NCI-H1436 treated with DMSO at 0.1 percent for 48 hours (cell line): ENCODE measurements at places on chromosomes 12 and 14.

GRCh38 chr12:99984271-99985128, at the start of gene ANKS1B:
TSS of gene ANKS1B (minus strand) at chr12:99984936. CDS start at chr12:99984237, 699 bp downstream.
- DNase-seq, result peak; percentile 51

DNA sequence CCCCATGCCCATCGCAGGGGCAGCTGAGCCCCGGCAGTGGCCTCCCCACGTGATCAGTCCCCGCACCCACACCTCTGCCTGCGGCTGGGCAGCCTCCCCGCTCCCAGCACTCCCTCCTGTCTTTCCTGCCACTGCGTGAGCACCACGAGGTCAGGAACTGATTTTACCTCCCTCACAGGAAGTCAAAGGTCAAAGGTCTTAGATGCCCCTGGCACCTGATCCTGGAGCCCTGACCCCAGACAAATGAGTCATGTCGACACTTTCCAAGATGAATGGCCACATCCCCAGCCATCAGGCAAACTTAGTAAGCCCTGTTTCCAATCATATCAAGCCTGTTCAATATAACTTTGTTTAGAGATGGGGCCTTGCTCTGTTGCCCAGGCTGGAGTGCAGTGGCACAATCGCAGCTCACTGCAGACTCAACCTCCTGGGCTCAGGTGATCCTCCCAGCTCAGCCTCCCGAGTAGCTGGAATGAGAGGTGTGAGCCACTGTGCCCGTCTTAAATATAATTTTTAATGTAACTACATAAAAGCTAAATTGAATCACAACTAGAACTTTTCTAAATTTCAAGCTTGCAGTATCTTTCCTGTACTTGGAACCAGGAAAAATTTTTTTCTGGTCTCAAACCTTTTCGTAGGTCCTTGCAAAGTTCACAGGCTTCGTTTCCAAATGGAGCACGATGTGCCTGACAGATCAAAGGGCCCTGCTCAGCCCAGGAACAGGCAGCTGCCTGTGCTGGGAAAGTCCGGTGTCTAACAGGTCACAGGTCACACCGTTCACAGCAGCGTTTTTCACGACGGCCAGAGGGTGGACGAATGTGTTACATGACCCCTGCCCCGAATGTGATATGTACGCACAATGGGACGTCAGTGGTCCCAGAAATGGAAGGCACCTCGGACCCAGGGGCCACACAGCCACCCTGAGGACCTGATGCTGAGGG, 1.9 kb downstream of the LRCOL1 start:
- DNase-seq, result no peak

- no peak for DNase-seq
Measured at GRCh38 chr14:22291406-22291805, 297.6 kb downstream of the DAD1 start.

DNA sequence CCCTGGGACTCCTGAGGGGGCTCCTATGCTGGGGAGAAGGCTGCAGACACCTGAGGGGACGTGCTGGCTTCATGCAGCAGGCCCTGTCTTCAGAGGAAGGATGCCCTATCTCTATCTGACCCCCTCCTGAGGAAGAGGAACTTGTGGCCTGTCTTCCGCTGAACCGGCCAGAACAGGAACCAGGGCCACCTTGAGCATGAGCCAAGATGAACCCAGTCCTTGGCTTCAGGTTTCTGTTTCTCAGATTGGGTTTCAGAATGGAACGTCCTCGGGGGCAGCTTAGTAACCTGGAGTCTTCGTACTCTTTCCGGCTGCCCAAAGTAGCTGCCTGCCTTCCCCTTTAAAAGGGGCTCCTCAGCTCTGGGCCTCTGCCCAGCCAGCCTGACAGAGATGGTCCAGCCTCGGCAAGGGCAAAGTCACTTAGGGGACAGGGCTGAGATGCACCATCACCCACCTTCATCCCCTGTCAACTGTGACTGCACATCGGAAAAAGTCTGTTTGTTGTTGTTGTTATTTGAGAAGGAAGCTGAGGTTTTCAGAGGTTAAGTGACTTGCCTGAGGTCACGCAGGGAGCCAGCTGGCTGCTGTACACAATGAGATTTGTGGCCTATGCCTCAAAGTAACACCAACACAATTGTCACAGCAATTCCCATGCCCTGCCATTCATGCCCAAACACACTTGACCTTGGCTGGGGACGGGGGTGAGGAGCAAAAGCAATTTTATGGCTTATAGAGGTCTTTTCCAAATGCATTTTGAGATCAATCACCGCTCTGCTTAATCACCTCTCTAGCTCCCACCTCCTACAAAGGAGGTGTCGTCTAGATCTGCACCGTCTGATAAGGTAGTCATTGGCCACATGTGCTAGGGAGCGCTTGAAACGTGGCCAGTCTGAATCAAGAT, 13.4 kb downstream of the ASB2 start:
- DNase-seq, result no peak

DNA sequence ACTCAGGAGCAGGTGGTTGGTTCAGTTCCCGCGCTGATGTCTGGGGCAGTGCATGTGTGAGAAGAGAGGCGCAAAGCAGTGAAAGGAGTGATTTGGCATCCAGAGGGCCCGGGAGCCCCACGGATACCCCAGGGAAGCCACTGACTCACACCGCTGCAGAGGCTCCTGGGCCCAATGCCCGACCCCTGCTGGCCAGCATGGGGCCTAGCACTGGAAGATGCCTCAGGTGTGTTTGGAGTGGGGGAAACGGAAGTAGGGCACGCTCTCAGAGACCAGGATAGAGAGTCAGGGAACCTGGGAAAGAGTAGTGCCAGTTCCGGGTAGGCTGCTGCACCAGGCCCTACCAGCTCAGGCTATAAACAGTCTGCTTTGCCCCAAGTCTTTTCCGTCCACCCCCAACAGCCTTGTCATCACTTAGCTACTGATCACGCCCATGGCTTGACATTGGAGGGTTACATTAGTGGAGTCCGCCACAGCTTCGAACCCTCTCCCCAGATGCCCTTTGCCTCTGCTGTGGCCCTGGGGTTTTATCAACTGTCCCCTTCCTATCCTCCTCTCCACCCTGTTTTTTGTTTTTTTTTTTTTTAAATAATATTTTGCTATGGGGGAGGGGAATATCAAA, 9.5 kb upstream of the CSAD start:
- no peak for DNase-seq

GRCh38 chr12:78146365-78146772, 315.7 kb downstream of the NAV3 start:
- DNase-seq, result no peak

DNA sequence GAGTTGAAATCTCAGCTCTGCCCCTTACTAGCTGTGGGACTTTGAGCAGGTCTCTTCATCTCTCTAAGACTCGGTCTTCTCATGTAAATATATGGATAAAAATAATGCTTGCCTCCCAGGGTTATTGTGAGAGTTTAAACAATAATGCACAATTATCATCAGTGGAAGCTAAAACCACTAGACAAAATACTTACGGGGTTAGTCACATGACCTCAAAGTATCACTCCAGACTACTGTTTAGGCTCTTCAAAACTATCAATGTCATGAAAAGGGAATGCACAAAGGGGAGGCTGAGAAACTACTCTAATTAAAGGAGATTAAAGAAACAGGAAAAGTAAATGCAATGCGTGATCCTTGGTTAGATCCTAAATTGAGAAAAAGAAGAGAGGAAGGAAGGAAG, 24.5 kb upstream of the TSPAN11 start:
- no peak for DNase-seq

DNA sequence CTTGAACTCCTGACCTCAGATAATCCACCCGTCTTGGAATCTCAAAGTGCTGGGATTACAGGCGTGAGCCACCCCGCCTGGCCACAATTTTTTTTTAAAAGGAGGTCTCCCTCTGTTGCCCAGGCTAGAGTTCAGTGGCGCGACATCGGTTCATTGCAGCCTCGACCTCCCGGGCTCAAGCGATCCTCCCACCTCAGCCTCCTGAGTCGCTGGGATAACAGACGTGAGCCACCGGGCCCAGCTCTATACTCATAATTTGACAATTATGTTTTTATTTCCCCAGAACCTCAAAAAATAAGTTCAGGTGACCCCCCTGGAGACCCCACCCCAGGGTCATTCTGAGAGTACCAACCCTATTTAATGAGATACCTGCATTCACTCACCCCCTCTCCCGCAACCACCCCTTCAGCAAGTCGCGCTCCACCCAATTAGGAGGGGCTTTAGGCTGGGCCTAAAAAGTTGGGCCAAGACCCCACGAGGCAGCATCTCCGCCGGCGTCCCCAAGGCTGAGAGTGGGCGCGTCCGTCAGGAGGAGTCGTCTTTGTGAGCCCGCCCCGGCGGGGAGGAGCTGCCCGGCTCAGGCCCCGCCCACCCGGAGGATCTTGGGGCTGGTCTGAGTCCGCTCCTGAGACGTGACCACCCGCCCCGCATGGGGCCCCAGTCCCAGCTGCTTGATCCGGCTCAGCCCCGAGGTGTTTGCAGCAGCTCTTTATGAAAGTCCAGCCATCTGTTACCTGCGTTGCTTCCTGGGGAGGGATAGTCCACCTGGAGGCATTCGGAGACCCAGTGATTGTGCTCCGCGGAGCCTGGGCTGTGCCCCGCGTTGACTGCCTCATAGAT, at the start of gene ANKRD33:
Gene ANKRD33, plus strand, starts transcription at position 628 of the 840 bp plus-strand sequence. Its CDS starts 84 bp downstream, at position 712.
- DNase-seq, result no peak

DNA sequence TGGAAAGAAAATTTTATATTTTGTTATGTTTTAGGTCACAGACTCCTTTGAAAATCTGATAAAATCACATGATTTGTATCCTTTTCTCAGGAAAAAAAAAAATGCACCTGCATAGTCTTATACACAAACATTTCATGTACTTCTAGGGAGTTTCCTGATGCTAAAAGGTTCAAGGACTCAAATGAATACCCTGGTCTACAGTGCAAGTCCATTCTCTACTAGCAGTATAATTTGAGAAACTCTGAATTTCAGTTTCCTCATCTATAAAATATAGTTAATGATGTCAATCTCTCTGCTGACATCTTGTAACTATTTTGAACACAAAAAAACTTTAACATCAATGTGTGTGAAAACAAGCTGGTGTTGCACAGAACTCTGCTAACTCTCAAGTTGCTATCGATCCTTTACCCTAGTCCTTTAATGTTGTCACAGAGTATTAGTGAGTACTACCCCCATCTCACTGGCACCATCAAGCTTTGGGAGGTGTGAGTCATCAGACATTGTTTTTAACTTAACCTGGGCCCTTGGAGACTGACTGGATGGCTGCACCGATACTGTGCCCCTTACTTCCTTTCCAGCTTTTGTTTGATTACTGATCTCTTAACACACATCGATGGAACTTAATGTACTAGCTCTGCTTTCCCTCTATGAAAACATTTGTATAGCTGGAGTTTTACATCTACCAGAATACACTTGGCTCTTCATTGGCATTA, 251.9 kb upstream of the SOX5 start:
- DNase-seq, result no peak

DNA sequence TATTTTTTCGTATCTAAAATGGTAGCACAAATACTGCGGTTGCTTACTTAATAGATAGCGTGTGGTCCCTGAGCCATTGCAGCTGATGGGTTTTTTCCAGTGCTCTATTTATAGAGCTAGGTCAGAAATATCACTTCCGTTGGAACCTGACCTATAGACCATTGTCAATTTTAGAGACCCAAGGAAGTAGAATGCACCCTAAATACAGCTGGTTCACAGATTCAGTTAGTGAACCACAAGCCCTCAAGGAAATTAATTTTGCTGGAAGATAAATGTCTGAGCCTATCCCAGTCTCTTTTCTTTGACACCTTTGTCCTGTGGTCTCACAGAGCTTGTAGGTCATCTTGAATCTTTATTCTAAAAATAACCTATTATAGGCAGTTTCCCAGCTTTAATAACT, 391.0 kb downstream of the ZFP36L1 start:
- no peak for DNase-seq

GRCh38 chr14:77026930-77027537, 1.5 kb downstream of the IRF2BPL start:
- DNase-seq, result no peak

DNA sequence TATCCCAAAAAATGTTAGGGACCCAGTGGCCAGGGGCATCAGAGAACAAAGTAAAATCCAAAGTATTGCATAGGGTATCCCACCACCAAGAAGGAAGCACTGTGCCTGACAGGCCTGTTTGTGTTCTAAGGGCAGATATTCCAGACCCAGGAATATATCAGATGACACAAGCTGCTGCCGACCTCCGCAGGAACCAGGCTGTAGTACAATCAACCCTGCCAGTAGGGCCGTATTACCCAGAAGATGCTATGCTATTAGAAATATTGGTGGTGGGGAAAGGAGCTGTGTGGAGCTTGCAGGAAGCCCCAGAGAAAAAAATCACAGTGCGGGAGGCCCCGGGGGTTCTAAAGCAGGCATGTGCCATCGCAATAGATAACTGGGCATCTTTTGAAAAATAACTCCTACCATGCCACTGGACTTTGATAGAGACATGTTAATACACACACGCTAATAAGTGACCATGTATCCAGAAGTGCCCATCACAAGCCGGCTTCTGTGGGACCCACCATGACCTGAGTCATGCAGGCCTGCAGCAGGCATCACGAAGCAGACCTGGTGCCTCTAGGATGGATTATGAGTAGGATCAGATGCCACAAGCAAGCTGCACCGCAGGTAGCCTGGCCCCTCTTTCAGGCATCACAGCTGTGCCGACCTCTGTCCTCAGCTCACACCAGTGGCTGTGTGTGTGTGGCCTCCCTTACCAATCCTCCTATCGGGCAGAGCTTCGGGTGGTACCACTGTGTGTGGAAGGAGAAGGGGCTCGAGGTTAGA, 242.7 kb downstream of the BCL11B start:
- DNase-seq, result no peak

DNA sequence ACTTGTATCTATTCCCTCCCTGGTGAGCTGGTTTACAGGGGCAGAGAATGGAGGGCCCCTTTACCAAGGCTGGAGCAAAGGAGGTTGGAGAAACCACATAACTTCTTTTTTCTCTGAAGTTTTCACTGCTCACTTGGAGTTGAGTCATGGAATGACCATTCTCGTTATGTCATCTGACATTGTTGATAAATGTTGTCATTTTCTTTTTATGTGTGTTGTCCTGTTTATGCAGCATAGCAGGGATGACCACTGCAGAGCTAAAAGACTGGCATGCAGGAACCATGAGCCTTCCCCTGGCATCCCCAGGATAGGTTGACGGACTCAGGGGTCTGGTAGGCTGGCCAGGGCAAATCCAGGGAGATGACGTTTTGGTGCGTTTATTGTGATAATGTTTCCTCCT, 256.8 kb upstream of the DDHD1 start:
- no peak for DNase-seq

DNA sequence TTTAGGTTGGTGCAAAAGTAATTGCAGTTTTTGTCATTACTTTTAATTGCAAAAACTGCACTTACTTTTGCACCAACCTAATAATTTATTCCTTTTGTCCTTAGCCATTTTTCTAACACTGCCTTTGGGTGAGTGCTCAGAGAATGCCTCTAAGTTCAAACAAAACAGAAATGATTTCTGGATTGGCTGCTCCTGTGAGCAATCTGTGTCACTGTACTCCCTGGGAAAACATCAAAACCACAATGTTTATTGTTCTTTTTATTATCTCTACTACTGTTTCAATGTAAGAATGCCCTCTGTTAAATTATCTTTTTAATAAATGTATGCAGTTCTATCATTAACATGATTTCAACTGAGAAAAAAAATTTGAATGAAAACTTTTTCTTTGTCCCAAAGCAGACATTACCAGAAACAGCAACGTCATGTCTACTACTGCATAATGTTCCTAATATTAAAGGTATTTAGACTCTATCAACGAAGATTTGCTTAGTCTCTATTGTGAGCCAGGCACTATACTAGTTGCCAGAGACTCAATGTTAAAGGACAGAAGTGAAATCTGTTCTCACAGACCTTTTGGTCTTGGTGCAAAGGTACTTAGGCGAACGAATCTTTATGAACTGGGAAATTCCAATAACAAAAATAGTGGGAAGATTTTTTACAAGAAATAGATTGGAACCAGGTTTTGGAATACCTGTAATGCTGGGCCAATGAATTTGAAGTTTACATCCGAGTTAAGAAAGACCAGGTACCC, 6.2 kb downstream of the SLC41A2 start:
- no peak for DNase-seq
